ENCODE measurements at places on chromosomes 11 and 22.
A peak's percentile ranks its signal among the peaks of the same experiment; 100 is the strongest.

DNA sequence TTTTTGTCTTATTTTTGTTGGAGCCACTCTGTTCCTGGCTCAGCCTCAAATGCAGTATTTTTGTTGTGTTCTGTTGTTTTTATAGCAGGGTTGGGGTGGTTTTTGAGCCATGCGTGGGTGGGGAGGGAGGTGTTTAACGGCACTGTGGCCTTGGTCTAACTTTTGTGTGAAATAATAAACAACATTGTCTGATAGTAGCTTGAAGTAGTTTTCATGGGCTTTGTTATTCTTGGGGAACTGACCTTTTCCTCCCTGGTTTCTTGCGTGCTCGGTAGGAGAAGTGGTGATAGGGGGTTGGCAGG lies 6.0 kb upstream of the MCM5 start:
- DNase-seq, result no peak

- DNase-seq, result no peak
These were observed 123.9 kb upstream of the OPCML start for GRCh38 chr11:133656082-133656635.

- no peak for DNase-seq
These were observed 10.3 kb upstream of the GAS2 start for GRCh38 chr11:22656130-22656529.

- no peak for DNase-seq
These were observed 173.5 kb upstream of the CTSC start for GRCh38 chr11:88511006-88511405.

GRCh38 chr11:101126551-101127196 lies 2.9 kb downstream of the PGR start:
- peak; percentile 24 for DNase-seq

GRCh38 chr22:26768952-26769351 lies 111.6 kb downstream of the MIAT start:
- no peak for DNase-seq

DNA sequence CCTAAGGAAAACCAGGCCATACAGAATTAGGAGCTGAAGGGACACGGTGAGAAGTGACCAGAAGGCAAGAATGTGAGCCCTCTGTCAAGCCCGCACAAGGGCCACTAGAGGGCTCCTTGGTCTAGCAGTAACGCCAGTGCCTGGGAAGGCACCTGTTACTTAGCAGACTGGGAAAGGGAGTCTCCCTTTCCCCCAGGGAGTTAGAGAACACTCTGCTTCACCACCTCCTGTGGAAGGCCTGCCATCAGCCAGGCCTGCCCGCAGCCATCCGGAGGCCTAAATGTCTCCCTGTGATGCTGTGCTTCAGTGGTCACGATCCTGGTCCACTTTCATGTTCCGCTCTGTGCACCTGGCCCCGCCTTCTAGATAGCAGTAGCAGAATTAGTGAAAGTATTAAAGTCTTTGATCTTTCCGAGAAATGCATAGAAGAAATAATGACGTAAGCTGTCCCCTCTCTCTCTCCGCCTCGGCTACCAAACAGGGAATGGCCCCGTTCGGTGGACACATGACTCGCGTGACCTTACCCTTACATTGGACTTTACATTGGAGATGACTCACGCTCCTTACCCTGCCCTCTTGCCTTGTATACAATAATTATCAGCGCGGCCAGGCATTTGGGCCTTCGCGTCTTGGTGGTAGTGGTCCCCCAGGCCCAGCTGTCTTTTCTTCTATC lies 10.7 kb upstream of the GSTP1 start:
- peak; percentile 68 for DNase-seq

DNA sequence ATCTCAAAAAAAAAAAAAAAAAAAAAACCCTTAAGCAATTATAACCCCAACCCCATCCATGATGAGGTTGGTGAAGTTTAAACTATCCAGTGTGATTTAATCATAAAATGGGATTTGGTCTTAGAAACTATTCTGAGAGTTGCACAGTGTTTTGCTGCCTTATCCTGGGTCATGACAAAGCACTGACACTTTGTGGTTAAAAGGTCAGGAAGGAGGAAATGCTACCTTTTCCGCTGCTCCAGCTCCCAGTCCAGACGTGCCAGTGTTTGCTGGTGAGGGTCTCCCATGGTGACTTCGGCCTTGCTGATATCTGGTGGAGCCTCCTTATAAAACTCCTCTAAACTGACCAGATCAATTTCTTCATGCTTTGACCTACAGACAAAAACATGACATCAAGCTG lies 14.5 kb downstream of the THOC5 start:
- no peak for DNase-seq

- DNase-seq, result peak; percentile 37
These were observed 1.6 kb downstream of the C1QTNF5 start for GRCh38 chr11:119338965-119339588.

GRCh38 chr22:34951212-34951611 lies 114.7 kb upstream of the ISX start:
- no peak for DNase-seq

DNA sequence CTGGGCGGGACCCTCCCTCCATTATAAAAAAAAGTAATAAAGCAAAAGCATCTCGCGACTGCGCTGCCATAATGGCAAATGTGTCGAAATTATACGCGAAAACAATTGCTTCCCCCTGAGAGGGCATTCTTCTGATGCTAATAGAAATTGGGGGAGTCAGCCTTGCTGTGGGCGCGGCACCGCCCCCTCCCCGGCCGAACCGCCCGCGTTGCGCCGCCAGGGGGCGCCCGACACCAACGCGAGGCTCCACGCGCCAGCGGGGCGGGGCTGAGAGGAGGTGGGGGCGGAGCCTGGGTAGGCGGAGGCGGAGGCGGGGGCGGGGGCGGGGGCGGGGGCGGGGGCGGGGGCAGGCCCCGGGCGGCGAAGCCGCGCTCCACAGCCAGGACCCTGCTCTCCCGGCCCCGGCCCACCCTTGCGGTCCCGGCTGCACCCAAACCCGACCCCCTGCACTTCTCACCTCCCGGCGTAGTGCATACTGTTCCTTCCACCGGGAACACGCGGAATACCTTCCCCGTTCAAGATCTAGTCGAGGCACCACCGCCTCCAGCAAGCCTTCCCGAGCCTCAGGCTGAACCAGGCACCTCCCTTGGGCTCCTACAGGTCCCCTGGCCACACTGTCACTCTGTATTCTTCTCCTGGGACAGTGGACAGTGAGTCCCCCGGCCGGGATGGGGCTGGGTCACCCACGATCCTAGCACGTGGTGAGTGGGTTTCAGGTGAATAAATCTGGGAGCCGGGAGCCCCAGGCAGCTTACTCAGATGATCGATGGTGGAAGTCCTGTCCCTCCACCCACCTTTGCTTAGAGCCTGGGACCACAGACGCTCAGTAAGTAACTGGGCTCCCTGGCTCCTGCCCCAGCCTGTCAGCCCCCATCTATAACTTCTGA lies 15.5 kb upstream of the UPK3A start:
- DNase-seq, result peak; percentile 97

- no peak for DNase-seq
These were observed 86.2 kb downstream of the MPPED2 start for GRCh38 chr11:30499940-30500339.

DNA sequence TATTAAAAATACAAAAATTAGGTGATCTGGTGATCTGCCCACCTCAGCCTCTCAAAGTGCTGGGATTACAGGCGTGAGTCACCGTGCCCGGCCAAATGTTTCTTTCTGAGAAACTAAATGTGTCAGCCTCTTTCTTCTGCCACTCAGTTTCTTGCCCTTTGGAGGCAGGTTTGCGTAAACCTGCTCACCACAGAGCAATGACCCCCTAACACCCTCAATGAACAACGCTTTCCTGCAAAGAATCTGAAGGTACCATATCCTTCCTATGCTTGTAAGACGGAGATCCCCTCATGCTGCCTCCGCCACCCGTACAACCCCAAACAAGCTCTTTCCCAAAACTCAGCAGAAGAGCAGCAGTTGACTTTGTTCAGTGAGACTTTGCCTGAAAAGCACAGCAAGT lies 38.7 kb upstream of the TTLL12 start:
- DNase-seq, result no peak

- DNase-seq, result no peak
These were observed 50.2 kb downstream of the BCR start for GRCh38 chr22:23230348-23231068.

DNA sequence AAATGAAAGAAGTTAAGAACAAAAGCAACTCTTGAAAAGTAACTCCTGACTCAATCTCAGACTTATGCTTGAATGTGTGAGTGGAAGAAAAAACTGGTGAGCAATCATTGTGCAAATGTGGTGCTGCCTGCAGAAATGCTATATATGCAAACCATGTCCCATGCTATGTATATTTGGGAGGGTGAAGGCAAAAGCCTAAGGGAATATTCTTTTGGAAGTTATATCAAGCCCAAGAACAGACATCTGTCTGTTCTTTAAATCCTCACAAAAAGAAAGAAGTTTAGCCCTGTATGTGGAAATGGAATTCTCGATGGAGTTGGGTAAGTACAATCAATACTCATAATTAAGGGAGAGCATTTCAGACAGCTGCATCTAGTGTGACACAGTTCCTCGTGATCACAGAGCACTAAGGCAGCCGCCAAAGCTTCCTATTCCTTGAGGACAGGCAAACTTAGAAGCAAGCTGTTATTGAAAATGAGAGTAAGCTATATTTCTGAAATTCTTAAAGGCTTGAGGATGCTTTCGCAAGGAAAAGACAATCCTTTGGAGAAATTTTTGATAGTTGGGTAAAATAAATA lies 406.5 kb upstream of the CHORDC1 start:
- no peak for DNase-seq

- DNase-seq, result no peak
These were observed 440.8 kb upstream of the LUZP2 start for GRCh38 chr11:24056051-24056450.

GRCh38 chr11:78365381-78365792 lies 52.2 kb downstream of the GAB2 start:
- DNase-seq, result no peak

DNA sequence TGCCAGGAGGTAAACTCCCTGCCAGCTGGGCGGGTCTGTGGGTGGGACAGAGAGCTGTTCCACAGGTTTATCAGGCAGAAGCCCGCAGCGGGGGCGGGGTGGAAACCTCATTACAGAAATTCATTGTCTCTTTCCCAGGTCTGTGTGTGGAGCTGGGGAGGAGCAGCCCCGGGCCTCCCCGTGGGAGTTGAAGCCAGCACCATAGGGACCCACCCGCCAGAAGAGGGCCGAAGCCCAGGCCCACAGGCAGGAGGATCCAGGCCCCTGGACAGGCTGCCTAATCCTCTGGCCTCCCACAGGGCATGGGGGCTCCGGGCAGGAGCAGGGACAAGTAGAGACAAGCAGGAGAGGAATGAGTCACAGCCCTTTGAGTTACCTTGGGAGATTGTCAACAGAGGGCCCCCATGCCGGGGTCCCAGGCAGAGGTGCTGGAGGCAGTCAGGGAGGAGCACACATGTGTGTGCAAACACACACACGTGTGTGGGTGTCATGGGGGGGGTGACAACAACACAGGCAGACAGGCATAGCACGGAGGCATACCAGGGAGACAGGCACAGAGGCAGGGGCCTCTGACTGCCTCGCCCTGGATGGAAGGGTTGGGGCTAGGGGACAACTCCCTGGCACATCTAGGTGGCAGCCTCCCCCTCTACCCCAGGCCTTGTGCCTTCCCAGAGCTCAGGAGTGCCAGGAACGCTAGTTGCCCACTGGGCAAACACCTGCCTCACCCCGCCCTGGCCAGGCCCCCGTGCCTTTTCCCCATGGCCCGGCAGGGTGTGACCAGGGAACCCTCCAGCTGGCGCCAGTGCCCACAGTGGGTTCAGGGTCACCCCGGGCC lies 1.4 kb downstream of the CDC42BPG start:
- no peak for DNase-seq

DNA sequence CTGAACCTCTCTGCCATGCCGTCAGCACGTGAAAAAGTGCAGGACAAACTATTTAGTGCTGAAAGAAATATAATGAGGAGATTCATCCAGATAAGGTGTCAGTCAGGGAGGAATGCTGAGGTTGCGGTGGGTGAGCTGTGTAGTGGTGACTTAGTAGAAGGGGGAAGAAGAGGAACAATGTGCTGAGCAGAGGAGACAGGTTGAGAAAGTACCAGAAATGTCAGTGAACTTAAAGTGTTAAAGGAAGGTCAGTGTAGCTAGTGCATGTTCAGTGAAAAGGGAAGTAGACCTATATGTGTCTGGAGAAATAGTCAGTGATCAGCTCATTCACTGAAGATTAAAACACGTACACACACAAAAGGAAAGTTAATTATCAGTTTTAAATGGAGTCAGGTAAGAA lies 237.6 kb upstream of the CCDC179 start:
- no peak for DNase-seq

DNA sequence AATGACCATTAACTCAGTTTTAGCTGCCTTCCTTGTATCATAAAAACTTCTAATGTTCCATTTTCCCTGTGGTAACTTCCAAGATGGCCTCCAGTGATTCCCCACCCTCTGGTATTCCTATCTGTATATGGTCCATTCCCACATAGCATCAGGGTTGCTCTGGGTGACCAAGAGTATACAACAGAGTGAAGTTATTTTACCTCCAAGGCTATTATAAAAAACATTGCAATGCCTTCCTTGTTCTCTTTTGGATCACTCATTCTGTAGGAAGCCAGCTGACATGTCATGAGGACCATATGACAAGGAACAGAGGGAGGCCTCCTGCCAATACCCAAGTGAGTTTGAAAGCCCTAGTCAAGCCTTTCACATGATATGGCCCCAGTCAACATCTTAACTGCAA lies 30.1 kb downstream of the ZNF280B start:
- DNase-seq, result no peak

DNA sequence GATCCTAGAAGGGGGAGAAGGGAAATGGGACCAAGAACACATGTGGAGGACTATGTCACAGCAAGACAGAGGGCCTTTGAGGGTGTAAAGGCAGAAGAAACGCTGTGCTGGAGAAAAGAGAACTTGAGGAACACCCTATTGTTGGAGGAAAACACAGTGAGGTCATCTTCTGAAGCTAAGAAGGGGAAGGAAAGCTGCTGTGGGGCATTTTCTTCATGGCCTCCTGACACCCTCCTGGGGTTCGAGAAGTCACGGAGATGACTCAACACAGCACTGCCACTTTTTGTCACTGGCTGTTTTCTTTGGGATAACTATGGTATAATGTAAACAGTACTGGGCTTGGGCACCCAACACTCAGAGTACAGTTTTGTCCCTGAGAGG lies 492.6 kb upstream of the CADM1 start:
- DNase-seq, result no peak

- DNase-seq, result no peak
These were observed 3.6 kb upstream of the PLXNB2 start for GRCh38 chr22:50310949-50311444.

DNA sequence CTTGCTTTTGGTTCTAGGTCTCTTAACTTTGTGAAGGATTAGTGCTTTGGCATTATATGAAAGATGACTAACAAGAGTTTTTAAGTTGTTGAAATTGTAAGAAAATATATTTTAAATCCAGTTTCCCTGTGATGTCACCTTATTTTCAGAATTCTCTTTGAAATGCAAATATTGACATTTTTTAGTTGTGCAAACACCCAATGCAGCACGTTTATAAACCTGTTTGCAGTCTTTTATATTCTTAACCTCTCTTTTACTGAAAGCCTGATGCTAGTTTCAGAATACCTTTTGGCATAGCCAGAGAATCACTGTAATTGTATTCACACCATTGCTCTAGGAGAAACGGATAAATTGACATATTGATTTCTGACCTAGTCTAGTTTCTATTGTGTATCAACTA lies 42.8 kb upstream of the SLC37A2 start:
- DNase-seq, result no peak

Data from D341Med (cell line).